HCEC 1CT (cell line): ENCODE measurements at places on chromosomes 2 and 18.

GRCh38 chr2:46966576-46966975 is 51.0 kb upstream of the MCFD2 start:
- peak; percentile 20 for DNase-seq

DNA sequence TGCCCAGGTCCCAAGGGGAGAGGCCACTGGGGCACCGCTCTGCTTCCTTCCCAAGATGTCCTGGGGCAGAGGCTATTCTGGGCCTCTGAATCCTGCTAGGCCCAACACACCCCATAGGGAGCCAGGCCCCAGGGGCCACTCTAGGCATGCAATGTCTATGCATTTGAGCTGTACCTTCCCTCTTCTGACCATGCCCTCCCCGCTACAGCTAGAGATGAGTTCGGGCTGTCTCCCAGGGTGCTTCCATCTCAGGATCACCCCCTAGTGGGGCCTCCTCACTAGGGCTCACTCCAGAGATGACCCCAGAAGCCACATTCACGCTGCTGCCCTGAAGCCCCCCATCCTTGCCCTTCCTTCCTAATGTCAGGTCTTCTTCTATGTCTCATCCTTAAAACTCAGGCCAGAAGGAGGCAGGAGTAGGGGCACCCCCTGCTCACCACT is 54.4 kb downstream of the TNS1 start:
- DNase-seq = no peak

DNA sequence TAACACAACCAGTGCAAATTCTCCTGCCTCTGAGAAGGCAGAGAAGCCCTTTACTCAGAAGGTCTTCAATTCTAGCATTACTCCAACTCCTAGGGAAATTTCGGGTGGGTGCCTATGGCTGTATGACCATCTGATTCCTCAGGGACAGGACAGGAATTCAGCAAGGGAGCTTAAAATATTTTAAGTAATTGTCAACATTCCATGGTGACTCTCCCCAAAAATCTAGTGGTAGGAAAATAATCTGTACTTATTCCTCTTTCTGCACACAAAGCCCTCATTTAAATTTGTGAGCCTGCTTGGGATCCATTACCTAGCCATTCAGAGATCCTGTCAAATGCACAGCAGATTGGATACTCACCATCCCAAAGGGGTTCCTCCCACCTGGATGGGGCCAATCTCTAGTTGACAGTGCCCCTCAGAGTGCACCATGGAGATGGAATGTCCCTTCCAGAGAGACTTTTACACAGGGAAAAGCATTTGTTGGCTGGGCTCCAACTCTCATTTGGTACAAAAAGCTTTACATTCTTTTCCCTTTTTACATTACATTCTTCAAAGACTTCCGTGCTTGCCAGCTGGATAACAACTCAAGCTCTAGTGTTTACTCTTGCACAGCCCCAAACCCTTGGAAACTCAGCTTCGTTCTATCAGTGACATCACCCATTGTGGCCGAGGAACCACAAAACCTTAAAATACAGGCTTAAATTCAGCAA is 3.1 kb upstream of the TMEM150A start:
- DNase-seq = peak; percentile 53

GRCh38 chr2:58562276-58562675 is 321.2 kb upstream of the FANCL start:
- DNase-seq = no peak

DNA sequence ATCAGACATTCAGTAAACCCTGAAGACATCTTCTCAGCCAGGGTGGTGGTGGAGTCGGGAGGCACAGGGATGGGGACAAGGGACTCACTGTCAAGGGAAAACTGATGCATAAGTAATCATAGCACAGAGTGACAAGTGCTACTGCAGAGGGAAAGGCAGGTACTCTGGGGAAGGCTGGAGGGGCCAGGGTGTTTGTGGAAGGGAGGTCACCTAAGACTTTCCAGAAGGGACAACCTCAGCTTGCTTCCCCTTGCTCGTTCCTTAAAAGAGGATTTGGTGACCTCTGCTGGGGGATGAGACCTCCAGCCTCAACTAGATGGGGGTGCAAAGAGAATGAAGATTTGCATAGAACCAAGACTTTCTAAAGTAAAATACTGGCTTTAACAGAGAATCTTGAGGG is 99.5 kb downstream of the SLC4A3 start:
- DNase-seq = no peak

GRCh38 chr2:216012133-216012829 is 1.1 kb downstream of the MREG start:
- DNase-seq = peak; percentile 42

- DNase-seq = no peak
These were observed 102.5 kb downstream of the FIGN start for GRCh38 chr2:163633291-163633690.

- DNase-seq = no peak
These were observed 91.5 kb upstream of the RGPD4 start for GRCh38 chr2:107735201-107735600.

GRCh38 chr2:34332813-34333212 is 733.7 kb upstream of the FAM98A start:
- DNase-seq = no peak

GRCh38 chr2:10507106-10507505 is 59.0 kb upstream of the ODC1 start:
- no peak for DNase-seq

- DNase-seq = no peak
These were observed 13.1 kb upstream of the CRACDL start for GRCh38 chr2:98948956-98949739.

- no peak for DNase-seq
These were observed 83.4 kb upstream of the NDUFV2 start for GRCh38 chr18:9019135-9019534.
